Activated naive CD8-positive, alpha-beta T cell treated with anti-CD3 and anti-CD28 coated beads, Interleukin-2, amount 50 U/mL, for 24 hours (primary cell): ENCODE measurements at places on chromosomes 11 and 22.

DNA sequence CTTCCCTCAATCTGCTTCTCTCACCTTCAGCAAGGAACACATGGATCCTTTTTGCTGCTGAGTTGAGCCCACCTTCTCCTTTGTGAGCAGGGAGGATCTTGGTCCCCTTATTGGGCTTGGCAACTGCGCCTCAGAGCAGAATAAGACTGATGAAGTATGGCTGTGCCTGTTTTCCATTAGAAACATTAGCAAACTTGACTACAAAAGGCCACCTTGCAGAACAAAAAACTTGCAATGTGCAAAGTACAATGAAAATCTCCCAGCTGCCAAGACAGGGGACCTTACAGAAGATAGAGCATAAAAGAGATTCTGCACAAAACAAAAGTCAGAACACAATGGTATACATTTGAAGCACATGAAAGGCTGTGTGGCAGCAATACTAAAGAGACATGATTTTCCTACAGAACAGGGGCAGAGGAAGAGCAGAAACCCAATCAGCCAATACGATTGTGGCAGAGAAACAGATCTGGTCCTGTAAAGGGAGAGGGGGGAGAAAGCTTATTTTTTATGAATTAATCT is 173.5 kb upstream of the SNX19 start:
- DNase-seq = no peak

DNA sequence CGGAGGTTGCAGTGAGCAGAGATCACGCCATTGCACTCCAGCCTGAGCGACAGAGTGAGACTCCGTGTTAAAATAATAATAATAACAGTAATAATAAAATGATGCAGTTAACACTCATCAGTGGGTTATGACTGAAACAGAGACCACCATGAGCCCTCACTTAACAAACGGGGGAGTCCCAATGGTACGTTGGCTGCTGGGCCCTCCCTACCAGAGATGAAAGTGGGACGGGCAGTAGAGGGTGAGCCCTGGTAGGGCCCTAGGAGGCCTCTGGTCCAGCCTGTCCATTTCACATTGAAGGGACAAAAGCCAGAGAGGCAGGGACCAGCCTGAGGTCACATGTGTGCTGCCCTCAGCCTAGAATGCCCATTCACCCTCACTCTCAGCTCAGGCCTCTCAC is 13.7 kb upstream of the KIAA0930 start:
- DNase-seq = no peak

- peak; percentile 44 for DNase-seq
Observed at GRCh38 chr11:122863704-122864326, 18.7 kb upstream of the JHY start.

GRCh38 chr11:36312611-36313472 is 16.8 kb downstream of the PRR5L start:
- no peak for DNase-seq

GRCh38 chr22:28369854-28370253 is 309.8 kb downstream of the TTC28 start:
- DNase-seq = no peak
